Kidney tubule cell (primary cell): ENCODE measurements at places on chromosomes 12 and 14.

DNA sequence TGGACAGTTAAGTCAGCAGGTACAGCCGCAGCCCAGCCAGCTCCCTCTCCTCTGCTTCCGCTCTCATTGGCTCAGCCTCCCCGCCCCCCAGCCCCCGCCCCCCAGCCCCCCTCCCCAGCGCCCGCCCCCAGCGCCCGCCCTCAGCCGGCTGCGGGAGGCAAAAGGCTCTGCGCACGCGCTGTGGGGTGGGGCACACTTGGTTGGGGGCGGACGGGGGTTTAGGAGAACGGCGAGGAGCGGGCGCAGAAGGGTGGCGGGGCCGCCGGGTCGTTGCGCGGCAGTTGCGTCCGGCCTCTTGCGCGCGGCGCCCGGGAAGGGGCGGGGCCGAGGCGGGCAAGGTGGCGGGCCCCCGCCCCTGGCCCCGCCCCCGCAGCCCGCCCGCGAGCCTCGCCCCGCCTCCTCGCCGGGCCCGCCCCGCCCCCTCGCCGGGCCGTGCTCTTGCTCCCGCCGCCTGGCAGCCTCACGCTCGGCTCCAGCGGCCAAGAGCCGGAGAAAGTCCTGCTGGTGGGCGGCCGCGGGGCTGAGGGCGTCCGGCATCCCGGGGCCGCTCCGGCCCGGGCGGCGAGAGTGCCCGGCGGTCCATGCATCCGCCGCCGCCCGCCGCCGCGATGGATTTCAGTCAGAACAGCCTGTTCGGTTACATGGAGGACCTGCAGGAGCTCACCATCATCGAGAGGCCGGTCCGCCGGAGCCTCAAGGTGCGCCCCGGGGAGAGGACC lies at the start of gene PPP4R4:
PPP4R4 (plus strand) TSS at position 438 of the 719 bp plus-strand sequence; CDS start at position 582, 144 bp downstream.
- peak; percentile 88 for DNase-seq

DNA sequence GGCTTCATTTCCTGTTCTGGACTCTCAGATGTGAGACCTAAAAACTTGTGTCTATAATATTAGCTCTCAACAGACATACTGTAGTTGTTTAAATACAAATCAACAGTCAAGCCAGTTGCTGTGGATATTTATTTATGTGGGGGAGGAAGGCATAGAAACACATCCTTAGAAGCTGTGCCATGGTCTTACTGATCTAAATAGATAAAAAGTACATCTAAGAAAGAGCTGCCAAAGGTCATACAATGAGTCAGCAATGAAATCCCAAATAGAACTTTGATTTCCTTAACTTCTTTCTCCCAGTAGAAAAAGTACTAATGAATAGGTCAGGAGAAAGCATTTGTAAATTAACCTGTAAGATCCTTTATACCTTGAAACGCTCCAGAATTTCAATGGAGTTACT lies 185.1 kb downstream of the AKAP6 start:
- no peak for DNase-seq

DNA sequence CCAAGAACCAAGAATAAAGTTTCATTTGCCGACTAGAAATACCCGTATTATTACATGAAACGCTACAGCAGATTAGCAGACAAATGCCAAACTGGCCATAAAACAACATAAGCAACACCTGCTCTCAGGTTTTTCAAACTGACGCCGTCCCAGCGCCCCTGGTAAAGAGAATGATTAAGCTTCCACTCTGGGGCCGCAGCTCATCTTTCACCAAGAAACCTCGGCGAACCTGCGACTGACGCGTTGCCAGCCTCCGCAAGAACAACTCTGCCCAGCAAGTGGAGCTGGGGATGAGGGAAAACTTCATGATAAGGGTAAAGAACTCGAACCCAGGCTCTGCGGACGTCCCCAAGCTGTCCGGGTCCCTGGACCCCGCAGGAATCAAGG lies 530 bp downstream of the ARL1 start:
- DNase-seq: no peak

DNA sequence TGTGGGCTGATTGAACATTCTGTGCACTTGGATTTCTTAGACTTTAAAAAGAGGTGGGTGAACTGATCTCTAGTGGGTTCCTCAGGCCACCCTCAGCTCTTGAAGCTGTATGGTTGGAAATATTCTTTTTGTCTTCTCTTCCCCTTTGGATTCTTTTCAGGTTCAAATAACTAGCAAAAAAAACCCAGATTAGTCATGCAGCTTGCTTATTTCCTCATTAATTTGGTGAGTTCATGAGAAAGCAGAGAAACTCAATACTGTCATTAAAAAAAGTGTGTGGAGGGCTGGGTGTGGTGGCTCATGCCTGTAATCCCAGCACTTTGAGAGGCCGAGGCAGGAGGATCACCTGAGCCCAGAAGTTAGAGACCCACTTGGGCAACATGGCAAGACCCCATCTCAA lies 183.4 kb downstream of the ESR2 start:
- peak; percentile 50 for DNase-seq

- peak; percentile 78 for DNase-seq
These were observed 57.1 kb upstream of the PCED1B start for GRCh38 chr12:47022296-47022695.

GRCh38 chr14:32727832-32728231 lies 210.8 kb upstream of the NPAS3 start:
- DNase-seq: no peak

GRCh38 chr12:114321524-114321923 lies 84.4 kb downstream of the TBX5 start:
- DNase-seq: no peak

- DNase-seq: no peak
These were observed 32.3 kb downstream of the USP44 start for GRCh38 chr12:95518944-95519343.

DNA sequence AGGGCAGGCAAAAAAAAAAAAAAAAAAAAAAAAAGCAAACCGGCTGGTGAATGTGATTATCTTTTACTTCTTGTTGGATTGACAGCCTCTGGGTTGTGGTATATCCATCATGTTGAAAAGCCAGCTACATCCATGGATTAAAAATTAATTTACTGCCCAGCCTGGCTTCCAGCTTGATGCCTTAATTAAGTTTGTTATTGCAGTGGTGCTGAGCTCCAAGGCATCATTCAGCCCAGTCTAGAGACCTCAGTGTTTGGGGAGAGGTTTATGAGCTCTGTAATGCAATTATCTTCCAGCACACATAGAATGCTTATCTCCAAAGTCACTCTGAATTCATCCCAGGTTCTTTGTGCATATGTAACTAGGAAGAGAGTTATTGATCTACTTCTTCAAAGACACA lies 114.8 kb downstream of the RIMBP2 start:
- no peak for DNase-seq
